Stimulated activated CD4-positive, alpha-beta T cell treated with anti-CD3 and anti-CD28 coated beads, Interleukin-2, amount 100 ng/mL, for 24 hours (primary cell): ENCODE measurements at places on chromosomes 2 and 18.

DNA sequence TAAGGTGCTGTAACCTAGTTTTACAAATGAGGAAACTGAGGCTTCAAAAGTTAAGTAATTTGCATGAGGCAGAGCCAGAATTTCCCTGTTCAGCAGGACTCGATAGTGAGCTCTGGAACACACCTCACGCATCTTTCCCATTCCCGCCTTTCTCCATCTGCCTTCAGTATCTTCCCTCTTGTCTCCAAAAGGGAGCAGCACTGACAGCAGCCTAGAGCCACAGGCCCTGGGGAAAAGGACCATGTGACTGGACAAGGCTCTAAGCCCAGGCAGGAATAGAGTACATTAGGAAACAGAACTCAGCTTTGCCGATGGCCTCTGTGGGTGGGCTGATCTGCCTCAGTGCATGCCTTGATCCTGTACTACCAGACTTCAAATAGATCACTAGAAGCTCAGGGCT is 21.5 kb downstream of the GPR155 start:
- DNase-seq: no peak

DNA sequence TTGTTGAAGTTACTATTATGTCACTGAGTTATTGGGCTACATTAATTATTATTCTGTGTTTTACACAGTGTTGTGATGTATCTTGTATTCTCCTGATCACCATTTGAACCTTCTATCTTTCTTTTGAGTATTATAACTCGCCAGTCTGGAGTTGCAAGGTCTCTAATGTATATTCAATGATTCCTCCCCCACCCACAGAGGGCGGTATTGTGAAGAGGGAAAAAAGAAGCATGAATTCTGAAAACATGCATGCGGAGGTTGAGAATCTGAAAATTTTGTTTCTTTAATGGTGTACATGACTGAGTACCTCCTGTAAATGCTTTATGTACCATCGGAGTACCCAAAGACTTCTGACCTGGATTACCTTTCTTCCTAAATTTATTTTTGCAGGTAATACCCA is 266.6 kb downstream of the NR4A2 start:
- no peak for DNase-seq

- DNase-seq: no peak
These were observed 127.9 kb downstream of the UXS1 start for GRCh38 chr2:106065983-106066820.

DNA sequence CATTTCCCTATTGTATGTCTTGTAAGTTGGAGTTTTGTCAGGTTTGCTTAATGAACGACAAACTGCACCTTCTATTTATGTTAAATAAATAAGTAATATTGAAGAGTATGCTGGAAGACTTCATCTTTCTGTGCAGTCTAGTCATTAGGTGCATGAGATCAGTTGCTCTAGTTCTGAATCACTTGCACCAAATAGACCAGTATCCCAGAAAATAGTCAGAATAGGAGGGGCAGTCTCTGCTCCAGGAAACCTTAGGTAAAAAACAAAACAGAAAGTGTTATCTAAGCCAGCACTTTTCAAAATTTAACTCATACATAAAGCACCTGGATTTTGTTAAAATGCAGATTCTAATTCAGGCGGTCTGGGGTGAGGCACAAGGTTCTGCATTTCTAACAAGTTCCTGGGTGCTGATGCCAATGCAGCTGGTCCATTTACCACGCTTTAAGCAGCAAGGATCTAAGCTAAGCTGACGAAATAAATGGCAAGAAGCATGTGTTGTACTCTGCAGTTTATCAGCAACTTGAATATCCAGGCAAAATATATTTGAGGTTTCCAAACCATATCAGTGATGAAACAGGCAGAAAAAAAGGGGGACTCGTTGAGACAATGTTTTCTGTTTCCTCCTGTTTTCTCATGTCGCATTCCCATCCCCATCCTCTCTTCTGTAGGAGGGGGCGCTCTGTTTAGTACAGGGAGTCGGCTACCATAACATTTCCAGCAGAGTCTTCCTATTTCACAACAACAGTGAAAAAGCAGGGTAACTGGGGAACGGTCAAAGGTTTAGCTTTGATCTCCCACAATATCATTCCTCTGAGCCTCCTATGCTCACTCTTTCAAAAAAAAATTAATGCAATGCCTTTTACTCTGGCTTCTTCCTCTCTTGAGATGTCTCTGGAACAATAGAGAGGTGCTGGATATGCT is 106.4 kb downstream of the MBD2 start:
- no peak for DNase-seq

GRCh38 chr2:48574353-48575287 is 43.0 kb upstream of the GTF2A1L start:
- DNase-seq: no peak

DNA sequence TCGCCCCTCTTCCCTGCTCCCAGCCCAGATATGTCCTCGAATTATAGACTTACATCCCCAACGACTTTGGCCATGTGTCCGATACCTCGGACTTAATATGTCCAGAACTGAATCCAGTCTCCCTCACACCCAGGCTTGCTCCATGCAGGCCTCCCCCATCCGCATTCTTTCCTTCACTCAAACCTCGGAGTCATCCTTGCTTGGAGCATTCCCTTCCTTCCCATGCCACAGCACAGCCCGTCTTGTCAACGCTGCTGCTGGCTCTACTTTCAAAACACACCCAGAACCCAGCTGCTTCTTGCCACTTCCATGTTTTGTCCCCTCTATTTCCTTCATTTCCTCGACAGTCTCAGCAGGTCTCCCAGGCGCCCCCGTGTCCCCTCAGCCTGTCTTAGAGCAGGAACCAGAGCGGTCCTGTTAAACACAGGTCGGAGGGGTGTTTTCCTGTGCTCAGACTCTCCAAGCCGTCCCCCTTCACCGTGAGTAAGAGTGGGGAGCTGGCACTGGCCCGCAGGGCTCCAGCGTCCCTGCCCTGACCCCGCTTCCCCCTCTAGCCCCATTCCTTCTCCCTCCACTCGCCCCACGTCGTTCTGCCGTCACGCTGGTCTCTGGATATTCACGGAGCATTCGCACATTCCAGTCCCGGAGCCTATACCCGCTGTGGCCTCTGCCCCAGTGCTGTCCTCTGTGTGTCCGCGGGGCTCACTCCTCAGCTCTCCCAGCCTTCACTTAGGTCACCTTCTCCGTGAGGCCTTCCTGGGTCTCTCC is 54.4 kb downstream of the VAPA start:
- no peak for DNase-seq

GRCh38 chr2:86768189-86768949 is 22.3 kb downstream of the CD8A start:
- no peak for DNase-seq

- DNase-seq: no peak
These were observed 142.1 kb downstream of the CDCA7 start for GRCh38 chr2:173496746-173497145.

GRCh38 chr2:100242476-100242875 is 79.8 kb downstream of the LONRF2 start:
- DNase-seq: no peak

- DNase-seq: no peak
These were observed 12.8 kb upstream of the CIB4 start for GRCh38 chr2:26654061-26654340.

DNA sequence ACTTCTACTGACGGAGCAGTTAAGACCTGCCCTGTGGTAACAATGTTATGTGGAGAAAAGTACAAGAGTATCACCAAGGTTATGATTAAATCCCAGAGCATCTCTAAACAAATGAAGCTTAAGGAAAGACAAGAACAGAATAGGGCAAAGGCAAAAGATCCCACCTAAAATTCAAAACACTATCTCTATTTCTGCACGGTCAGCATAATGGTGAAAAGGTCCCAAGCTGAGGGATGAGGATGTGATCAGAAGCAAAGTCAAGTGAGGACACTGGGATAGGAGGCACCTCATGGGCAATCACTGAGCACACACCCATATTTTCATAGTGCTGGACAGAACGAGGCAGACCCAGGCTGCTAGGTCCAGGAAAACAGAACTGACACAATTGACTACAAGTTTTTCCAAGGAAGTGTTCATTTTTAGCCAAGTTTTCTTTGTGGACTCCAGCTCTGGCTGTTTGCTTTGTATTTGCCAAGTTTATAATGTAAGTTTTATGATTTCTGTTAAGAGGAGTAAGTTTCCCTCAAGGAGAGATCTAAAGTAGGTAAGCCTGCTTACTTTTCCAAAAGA is 77.8 kb downstream of the NCKAP5 start:
- DNase-seq: no peak

DNA sequence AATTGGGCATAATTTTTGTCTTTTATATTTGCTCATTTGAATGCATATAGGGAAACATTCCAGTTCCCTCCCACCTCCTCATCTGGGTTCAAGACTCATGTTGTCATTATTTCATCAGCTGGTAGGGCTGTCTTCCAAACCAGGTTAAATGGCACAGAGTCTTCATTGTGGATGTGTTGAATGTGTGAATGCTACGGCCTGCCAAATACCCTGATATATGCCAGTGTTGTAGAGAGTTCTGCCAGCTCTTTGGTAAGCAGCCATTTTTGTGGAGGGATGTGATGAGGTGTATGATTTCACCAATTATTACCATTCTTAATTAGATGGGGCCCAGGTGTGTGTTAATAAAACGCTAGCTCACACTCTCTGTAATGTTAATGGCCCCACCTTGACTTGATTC is 121.7 kb downstream of the LYPD6B start:
- DNase-seq: no peak

DNA sequence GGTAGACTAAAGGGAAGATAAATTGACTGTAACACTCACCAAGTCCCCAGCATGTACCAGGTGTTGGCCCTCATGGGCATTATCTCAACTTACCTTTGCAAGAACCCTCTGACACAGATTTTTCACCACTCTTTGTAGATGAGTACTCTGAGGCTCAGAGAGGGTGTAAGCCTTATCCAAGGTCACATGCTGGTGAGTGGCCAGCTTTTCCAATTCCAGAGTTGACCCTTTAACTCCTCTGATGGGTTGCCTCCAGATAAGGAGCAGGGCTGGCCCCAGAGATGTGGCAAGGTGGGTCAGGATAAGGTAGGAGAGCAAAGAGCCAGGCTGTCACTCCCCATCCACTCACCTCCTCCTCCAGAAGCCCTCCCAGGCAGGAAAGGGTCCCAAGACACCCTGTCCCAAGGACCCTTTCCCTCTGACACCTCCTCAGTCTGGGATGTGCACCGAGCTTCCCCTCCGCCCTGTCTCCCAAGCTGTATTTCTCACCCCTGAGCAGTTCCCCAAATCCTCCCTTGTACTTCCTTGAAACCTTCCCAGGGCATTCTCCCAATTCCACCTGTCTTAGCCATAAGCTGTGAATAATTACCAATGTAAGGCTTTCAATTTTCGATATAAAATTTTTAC is 165.9 kb downstream of the ZFP36L2 start:
- DNase-seq: no peak

GRCh38 chr18:61838521-61838920 is 54.3 kb downstream of the RNF152 start:
- no peak for DNase-seq

- peak; percentile 26 for DNase-seq
These were observed 47.4 kb downstream of the PSMG2 start for GRCh38 chr18:12750076-12750714.

GRCh38 chr2:831622-832021 is 119.0 kb upstream of the SNTG2 start:
- no peak for DNase-seq

DNA sequence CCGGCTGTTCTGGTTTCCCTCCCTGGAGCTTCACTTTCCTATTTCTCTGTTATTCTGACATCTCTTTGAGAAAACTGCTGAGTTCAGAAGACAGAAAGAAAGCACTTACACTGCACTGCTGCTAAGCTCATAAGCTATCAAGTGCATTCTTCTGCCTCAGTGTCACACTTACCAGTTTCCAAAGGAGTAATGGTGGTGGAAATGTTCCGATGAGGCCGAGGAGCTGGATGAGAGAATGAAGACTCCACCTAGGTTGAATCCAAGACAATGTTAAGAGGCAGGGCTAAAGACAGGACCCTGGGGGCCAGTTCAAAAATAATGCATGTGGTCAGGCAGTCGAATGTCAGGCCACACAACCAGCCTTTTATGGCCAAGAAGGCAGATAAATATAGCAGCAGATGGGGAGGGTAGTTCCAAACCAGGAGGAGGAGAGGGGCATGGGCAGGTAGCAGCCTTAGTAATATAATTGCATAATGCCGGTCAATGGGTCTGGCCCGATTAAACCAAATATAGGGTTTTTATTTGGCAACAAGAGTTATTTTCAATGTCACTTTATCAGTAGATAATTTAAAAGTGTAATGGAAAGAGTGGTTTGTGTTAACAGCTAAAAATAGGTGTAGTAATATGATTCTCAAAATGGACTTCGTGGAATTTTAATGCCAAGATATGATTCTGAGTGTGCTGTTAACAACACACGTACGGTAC is at the start of gene MYOM1:
TSS of gene MYOM1 (minus strand) at position 338 of the 705 bp plus-strand sequence. CDS start 4,745 bp downstream, outside the sequence.
- no peak for DNase-seq

DNA sequence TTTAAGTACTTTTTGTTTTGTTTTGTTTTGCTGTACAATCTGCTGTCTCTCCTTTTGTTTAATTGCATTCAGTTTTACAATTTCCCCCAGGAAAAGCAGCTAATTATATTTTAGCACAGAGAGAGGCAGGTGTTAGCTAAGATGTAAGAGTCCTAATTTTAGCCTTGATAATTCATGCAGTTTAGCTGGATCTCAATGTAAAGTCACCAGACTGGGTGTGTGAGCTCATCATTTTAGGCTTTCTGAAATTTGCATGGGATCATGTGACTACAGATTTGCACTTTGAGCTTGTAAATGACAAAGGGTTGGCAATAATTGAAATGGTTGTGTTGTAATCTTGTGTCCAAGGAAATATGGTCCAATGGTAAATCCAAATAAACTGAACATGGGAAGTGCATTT is 68.5 kb downstream of the ETAA1 start:
- DNase-seq: no peak

DNA sequence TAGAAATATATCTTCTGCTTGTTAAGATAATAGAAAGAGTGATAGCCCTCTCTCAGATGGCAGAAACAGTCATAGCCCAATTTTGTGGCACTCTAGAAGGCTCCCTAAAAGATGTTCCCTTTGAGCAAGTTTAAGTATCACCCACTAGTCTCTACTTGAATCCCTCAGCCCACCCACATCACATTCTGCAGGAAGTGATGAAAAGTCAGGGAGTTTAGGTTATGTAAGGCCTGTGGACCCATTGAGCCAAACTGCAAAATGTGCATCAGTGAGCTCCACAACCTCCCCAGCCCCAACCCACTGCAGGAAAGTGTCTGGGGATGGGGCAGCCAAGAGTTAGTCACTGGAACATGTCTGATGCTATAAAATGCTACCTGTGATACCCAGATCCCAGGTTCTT is 25.6 kb downstream of the ANKRD44 start:
- DNase-seq: no peak

DNA sequence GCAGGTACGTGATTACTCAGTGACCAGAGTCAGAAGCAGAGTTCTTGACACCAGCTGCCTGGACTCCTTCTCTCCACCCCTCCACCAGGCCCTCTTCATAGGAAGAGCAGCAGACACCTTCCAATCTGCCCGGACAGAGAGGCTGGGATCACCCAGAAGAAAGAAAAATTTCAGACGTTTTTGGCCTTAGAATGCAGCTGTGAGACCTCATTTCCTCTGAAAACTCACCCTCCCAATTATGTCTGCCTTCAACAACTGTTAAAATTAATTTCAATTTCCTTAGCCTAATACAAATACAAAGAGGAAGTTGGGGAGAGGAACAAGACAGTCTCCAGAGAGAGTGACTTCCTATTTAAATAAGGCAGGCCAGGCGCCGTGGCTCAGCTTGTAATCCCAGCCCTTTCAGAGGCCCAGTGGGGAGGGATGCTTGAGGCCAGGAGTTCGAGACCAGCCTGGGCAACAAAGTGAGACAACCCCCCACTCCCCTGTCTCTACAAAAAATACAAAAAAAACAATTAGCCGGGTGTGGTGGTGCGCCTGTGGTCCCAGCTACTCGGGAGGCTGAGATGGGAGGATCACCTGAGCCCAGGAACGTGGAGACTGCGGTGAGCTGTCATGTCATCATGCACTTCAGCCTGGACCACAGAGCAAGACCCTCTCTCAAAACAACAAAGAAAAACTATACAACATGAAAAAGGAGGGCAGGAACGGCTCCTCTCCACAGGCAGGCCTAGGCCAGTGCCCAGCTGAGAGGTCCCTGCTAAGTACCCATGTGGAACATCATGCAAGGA is 1.6 kb downstream of the SLC66A2 start:
- no peak for DNase-seq
